ENCODE measurements at places on chromosomes 5 and 9.

DNA sequence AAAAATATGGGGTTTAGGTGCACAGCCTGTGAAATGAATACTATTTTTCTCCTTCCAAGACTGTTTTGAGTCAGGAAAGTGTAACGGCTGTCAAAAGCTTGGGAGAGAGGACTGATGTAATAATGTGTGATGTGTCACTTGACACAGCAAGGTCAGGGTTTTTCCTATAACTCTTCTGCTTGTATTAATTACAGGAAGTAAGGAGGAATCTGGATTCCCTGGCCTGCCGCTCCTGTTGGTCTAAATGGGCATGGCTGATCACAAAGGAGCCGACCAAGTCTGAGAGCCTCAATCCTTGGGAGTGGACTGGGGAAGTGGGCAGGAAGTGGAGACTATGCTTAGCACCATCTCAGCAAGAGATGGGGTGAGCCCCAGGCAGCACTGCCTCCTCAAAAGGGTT is 16.7 kb upstream of the SLC28A3 start:
- no peak for DNase-seq

GRCh38 chr5:40665635-40666298 is 13.9 kb upstream of the PTGER4 start:
- DNase-seq = no peak

- no peak for DNase-seq
These were observed 12.6 kb upstream of the NANS start for GRCh38 chr9:98043915-98044314.

DNA sequence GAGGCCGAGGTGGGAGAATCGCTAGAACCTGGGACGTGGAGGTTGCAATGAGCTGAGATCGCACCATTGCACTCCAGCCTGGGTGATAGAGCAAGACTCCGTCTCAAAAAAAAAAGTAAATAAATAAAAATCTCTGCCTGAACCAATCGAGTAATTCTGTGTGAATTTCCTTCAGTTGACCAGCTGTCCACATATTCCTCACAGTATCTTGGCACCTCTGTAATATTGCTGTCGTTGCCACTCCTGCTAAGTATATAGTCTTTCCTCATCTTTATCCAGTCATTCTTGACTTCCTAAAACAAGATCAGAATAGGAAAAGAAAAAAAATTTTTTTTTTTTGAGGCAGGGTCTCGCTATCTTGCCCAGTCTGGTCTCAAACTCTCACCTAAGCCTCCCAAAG is 29.9 kb downstream of the KDM3B start:
- no peak for DNase-seq

GRCh38 chr5:138954257-138955012 is 79.3 kb upstream of the LRRTM2 start:
- no peak for DNase-seq

- no peak for DNase-seq
These were observed 1.3 kb downstream of the C5orf15 start for GRCh38 chr5:133967124-133967523.
